ENCODE measurements at places on chromosomes 11 and 22.

DNA sequence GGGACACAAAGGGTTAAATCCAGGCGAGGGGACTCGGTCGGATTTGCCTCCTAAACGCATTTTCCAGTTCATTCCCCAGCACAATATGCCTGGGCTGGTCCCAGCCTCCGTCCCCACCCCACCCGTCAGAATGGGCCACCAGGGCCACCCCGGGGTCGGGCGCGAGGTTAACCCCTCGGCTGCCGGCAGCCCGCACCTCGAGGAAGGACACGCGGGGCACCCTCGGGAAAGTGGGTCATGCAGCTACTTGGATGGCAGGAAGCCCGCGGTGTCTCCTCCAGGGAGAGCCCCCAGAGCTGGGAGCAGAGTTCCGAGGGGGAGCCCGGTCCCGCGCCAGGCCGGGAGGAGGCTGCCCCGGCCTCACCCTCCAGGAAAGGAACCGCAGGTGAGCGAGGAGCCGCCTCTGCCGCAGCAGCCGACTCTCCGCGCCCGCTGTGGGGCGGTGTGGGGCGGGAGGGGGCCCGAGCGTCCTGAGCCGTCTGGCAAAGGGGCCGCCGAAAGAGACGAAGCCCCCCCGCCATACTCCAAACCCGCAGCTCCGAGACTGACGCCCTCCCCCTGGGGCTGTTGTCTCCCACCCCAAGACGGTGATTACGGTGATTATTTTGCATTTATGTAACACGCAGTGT, 1.4 kb downstream of the NECTIN1 start:
- DNase-seq: no peak

GRCh38 chr11:96134602-96135001, 208.4 kb downstream of the MAML2 start:
- no peak for DNase-seq

- DNase-seq: no peak
Measured at GRCh38 chr11:69775163-69775755, at the start of gene FGF4. FGF4 (minus strand) TSS chr11:69775341; CDS start chr11:69775084, 257 bp downstream.

- DNase-seq: no peak
Measured at GRCh38 chr22:17368554-17369438, 464 bp upstream of the CECR2 start.

DNA sequence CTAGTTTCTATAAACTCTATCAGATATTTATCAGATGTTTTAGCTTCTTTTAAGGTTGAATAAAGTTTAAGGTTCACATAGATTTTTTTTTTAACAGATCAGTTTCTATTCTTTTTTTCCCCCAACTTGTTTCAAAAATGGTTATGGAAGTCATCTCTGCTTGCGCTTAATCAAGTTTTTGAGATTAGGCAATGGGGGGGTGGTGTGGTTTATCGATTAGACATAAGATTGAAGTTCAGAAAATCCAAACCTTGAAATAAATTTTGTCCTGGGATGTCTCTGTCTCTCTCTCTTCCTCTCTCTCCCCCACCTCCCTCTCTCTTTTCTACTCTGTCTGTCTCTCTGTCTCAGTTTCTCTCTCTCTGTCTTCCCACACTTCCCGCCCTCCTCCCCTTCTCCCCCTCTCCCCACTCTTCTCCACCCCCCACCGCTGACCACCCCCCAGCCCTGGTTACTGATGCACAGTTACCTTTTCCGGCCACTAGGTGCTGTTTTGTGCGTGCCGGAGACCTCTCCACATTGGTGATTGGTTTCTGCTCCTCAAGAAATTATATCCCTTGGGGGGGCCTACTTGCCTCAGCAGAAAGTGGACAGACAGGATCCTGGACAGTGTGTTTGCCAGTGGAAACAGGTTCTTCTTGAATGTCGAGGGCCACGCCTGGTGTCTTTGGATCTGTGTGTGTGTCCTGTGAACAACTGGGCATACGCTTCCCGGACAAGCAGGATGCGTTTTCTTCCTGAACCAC, 29.7 kb upstream of the ANO1 start:
- no peak for DNase-seq

- no peak for DNase-seq
Measured at GRCh38 chr22:46465345-46465720, 72.1 kb downstream of the CELSR1 start.

GRCh38 chr22:32473388-32473952, 1.1 kb upstream of the FBXO7 start:
- peak; percentile 82 for DNase-seq

GRCh38 chr22:45863981-45864751, 112.8 kb downstream of the WNT7B start:
- DNase-seq: peak; percentile 53

DNA sequence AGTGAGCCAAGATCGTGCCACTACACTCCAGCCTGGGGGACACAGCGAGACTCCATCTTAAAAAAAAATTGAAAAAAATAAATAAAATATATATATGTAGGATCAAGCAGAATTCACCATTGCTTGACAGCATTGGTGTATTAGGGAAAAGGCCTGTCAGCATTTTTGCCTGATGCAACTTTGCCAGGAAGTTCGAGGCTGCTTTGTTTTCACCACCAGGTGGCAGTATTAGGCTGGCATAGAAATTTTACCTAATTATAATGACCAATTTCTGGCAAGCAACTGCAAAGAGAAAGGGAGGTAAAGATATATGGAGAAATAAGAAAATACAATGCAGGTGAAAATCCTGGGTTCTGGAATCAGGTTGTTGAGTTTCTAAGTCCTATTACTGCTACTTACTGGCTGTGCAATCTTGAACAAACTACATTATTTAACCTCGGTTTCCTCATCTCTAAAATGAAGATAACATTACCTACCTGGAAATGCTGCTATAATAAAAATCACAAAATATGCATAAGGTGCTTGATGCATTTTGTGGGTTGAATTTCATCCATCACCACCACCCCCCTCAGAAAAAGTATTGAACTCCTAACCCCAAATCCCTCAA, 24.7 kb downstream of the LAYN start:
- DNase-seq: peak; percentile 47

GRCh38 chr11:40306938-40307548, 1152.4 kb downstream of the LRRC4C start:
- no peak for DNase-seq

GRCh38 chr22:39349967-39350726, at the start of gene SYNGR1:
SYNGR1 (plus strand) TSS chr22:39349991; CDS start chr22:39350011, 20 bp downstream.
- DNase-seq: no peak
